Stimulated activated CD8-positive, alpha-beta memory T cell treated with anti-CD3 and anti-CD28 coated beads, Interleukin-4, amount 100 ng/mL, for 48 hours (primary cell): ENCODE measurements at places on chromosomes 6 and 20.

GRCh38 chr6:79586548-79586947 lies 44.6 kb upstream of the SH3BGRL2 start:
- no peak for DNase-seq

DNA sequence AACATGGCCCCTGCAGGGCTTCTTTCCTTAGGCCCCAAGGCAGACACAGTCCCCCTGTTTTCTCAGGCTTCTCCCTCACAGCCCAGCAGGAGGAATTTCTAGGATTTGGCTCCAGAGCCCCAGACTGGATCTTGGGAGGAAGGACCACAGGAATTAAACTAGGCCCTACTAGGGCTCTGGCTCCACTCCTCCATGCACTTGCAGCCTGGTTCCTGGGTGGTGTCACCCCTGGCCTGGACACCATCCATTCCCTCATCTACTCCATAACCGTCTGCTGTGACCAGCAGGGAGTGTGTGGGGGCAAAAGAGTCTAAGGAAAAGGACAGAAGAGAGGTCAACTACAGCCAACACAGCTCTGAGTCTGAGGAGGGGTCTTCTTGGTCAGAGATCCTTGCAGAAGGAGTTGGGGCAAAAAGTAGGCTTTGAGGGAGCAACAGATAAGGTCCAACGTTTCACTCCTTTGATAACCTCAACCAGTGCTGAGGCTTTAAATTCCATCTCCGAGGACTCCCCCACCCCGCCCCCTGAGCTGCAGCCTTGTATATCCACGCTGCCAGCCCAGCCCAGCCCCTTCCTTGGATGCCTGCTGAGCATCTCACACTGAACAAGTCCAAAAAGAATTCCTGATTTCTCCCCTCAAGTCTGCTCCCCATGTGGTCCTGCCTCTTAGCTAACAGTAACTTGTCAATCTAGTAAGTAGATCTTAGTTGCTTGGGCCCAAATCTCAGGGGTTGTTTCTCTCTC lies 27.9 kb upstream of the SPDEF start:
- DNase-seq = no peak

GRCh38 chr6:94713446-94713845 lies 863.9 kb upstream of the MANEA start:
- no peak for DNase-seq

DNA sequence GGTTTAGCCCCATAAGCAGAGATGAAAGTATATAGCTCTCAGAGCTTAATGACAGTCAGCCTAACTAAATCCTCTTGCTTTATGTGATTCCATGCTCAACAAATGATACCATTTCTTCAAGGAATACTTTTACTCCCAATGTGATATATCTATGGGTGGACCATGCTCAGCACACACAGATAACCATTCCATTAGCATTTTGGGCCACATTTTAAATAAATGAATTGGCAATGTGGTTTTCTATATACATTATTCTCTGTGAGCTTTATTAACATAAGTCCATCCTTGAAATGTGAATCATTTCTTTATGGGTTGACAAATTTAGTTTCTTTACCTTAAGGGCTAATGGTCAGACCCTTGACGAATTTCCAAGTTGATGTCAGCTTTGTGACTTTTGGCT lies 329.3 kb upstream of the CITED2 start:
- no peak for DNase-seq

- no peak for DNase-seq
Observed at GRCh38 chr20:6277661-6278240, 154.9 kb upstream of the FERMT1 start.

DNA sequence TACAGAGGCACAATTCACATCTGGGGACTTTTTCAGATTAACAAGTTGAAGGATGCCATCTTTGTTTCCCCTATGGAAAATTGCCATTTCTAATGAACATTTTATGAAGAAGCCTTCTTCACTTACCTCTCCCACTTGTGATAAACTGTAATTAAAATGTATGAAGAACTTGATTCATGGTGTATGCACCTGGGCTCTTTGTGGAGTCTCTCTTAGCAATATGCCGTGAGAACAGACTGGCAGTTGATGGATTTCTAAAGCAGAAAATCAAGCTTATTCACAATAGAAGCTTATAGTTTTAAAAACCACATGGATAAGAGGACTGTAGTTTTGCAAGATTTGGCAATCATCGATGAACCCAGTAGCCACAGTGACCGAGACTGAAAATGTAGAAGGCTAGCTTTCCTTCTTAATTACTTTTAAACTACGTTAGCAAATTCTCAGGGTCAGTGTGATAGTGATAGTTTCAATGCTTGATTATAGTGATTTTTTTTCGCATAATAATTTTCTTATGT lies 270.6 kb downstream of the PRL start:
- no peak for DNase-seq

DNA sequence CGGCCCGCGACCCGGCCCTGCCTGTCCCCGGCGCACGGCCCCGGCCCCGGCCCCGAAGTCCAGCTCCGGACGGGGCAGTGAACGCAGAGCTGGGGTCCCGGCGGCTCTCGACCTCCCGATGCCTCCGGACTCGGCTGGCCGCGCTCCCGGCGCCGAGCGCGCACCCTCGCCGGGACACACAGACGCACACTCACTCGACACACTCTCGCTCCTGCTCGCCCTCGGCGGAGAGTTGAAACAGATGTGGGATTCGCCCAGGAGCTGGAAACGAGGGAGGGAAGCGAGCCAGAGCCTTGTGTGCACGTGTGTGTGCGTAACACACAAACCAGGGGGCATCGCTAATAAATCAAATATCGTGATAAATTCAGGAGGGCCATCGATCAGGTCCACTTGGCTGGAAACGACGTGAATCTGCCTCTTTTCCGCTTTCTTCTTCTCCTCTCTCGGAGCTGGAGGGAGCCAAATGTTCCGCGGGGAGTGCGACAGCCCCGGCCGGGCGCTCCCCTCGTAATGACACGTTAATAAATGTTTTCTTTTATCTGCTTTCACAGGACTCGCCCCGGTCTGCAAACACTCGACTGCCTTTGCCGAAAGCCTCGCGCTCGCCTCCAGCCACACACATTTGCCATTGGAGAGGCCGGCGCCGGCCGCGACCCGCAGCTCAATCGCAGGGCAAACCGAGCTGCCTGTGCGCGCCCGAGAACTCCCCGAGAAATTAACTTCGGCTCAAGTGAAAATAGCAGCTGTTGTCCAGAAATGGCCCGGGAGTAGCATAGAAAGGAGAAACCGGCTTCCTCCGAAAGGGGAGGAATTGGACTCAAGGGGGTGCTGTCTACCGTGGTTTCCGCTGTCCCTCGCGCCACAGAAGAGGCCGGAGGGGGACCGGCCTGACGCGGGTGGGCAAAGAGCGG lies 828 bp upstream of the SULF2 start:
- peak; percentile 37 for DNase-seq

DNA sequence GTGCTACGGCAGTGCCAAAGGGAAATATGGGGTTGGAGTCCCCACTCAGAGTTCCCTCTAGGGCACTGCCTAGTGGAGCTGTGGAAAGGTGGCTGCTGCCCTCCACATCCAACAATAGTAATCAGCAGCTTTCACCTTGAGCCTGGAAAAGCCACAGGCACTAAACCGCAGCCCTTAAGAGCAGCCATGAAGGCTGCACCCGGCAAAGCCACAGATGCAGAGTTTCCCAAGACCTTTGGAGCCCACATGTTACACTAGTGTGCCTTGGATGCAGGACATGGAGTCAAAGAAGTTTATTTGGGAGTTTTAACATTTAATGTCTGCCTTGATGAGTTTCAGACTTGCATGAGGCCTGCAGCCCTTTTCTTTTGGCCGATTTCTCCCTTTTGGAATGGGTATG lies 91.4 kb upstream of the HSF2 start:
- DNase-seq = no peak

- DNase-seq = no peak
Observed at GRCh38 chr20:51132279-51132678, 109.4 kb upstream of the KCNG1 start.

DNA sequence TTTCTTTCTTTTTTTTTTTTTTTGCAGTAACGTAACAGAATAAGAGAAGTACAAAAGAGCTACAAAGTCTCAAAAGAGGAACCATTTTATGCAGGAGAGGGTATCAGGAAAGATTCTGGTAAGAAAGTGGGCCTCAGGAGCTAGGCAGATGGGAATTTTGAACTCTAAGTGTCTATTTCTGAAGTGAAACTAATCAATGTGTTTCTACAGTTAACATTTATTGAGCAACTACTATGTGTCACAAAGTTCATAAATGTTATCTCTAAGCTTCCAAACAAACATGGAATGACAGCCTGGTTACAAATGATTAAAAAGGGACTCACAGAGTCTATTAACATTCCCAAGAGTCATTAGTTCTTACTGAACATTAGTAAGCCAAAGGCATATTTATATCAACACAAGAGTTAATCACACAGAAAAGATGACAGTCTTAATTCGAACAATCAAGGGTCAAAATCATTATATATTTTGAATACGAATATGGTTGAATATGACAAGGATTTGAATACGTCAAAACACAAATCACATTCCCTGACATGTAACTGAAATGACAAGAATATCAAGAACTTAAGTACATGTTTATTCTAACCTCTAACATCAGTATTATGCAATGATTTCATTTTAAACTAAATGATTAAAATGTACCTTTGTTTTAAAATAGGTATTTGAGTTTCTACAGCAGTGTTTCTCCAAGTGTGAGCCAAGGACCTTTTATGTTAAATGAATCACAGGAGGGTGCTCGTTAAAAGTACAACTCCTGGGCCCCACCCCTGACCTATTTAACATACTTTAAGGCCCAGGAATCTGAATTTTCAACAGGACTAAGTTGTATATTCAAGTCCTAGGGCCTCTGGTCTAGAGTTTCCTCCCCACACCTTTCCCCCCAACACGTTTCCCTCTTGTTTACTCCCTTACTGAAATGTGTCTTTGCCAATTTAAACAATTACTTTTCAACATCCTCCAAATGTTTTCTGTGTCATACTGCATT lies 89.7 kb downstream of the ATXN1 start:
- no peak for DNase-seq

- no peak for DNase-seq
Observed at GRCh38 chr6:8556370-8557013, 121.1 kb upstream of the SLC35B3 start.
